MM.1S (cell line): ENCODE measurements at places on chromosomes 13 and 19.

GRCh38 chr19:11225172-11225571, 14.2 kb upstream of the ANGPTL8 start:
- no peak for DNase-seq

GRCh38 chr19:32181216-32181920, 164.0 kb upstream of the ZNF507 start:
- DNase-seq, result no peak

DNA sequence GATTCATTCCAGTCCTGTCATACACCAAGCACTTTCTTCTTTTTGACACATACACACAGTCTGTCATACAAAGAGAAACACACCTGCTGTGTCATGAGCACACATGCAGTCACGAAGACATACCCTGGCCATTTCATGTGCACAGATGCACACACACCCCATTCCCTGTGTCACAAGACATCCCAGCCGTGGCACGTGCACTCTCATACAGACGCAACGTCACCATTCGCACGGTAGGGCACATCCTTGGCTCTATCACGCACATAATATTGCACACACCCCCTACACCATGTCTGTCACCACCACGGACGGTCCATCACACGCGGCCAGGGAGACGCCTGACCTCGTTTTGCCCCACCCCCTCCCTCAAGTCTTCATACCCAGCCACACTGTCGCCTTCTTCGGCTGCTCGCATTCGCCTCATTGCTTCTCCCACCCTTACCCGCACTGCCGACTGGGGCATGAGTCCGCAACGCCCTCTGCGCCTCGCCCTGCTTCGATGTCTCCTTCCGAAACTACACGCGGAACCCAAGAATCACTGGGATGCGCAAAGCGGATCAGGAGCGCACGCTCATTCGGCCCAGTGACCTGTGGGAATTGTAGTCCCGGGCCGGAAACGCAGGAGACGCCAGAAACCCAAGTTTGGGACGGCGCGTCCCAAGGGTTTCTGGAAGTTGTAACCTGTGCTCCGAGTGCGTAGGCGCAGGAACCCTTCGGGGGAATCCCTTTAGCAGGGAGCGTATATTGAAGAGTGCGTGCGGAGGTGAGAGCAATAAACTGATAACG, 6.8 kb upstream of the ZNF283 start:
- no peak for DNase-seq

DNA sequence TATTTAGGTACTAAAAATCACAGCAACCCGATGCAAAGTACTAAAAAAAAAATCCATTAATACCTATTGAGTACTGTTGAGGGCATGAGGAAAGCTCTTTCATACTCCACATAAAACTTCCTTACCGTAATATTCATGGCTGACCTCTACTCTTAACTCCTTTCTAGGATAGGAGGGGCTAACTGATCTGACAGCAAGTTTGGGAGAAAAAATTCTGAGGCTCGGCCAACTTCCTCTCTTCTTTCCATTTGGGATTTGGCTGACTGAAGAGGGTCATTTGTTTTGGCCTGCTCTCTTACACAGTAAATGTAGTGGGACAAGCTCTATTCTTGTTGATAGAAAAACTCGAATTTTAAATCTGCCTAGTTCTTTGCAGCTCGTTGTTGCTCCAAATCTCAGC, 9.4 kb upstream of the USPL1 start:
- DNase-seq, result no peak

DNA sequence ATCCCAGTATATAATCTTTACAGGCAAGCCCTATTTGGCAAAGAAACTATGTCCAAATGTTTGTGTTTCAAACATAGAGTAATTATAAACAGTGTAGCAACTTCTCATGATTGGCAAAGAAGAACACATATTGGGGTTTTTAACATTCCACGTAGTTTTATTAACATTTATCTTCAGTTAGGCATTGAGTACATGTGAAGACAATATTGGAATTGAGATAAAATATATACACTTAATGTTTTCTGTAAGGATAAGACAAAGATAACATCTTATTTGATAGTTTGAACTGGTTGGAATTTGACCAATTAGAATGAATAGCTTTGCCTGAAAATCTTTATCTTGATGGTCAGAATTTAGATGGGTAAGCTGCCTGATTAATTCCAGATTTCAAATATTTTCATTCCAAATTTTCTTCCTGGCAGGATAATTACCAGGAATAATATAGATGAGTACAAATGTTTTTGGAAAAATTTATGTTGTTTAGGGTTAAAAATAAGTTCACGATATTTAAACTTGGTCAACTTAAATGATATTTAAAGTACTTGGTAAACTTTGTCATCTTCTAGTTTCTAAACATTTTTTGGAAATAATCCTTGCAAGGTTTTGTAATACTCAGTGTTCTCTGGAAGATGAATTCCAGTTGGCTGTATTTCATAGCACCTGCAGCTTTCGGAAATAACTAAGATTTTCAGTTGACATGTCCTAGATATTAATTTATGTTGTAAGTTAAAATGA, 536.5 kb upstream of the SPRY2 start:
- no peak for DNase-seq

- DNase-seq, result no peak
Observed at GRCh38 chr13:45086484-45086883, 33.8 kb upstream of the GTF2F2 start.

DNA sequence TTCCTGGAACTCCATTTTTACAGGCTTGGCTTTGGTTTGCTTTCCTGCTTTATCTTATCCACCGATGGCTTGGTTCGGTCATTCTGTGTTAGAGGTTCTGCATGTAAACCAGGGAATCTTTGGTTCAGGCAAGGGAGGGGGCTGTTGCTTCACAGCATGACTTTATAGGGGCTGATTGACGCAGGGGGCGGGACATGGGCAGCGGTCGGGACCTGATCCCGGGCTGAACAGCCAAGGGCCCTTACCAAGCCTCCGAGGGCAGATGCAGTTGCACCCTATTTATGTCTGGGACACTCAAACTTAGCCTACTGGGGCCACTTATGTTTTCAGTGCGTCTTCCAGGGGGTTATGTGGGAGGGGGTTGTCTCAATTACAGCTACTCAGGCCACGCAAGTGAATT, 312.4 kb downstream of the ZNF536 start:
- DNase-seq, result no peak

- DNase-seq, result no peak
Observed at GRCh38 chr19:48533770-48534169, 18.2 kb upstream of the SULT2B1 start.

DNA sequence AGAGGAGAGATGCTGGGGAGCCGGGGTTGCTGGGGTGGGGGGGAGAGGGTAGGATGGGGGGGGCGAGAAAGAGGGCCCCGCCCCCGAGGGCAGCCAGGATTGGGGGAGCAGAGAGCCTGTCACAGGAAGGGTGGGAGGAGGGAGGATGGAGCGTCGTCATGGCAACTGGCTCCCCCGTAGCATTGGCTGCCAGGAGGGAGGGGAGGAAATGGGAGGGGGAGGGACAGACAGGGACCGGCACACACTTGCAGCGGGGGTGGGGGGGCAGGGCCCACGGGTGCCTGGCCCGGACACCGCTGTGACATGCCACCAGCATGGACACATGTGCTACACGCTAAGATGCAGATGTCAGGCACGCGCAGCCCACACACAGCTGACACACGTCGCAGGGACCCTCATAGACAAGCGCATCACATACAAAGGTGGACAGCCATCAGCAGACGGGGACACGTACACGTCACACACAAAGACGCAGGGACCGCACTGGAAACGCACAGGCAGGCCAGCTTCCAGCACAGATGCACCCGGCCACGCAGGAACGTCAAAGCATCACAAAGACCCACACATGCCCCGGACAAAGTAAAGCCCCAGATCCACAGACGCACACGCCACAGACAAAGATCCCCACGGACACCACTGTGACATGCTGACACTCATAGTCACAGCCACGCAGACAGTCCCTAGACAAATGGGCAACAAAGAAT, at the start of gene LMTK3:
TSS of gene LMTK3 (minus strand) at position 36 of the 704 bp plus-strand sequence. CDS start 259 bp downstream, outside the sequence.
- DNase-seq, result no peak

DNA sequence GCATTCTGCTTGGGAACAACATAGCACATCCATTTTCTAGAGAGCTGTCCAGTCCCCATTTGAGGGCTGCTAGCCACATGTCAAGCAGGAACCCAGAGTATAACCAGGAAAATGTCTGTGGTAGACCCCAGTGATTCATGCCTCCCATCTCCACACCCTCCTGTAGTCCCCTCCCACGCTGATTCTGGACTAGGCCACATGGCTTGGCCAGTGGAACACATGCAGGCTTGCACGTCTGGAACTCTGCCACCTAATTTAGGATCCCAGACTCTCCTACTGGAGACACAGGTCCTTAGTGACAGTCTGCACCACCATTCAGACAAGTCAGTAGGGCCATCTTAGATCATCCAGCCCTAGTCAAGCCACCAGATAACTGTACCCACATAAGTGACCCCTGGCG, 149.8 kb downstream of the ZIC5 start:
- DNase-seq, result no peak

DNA sequence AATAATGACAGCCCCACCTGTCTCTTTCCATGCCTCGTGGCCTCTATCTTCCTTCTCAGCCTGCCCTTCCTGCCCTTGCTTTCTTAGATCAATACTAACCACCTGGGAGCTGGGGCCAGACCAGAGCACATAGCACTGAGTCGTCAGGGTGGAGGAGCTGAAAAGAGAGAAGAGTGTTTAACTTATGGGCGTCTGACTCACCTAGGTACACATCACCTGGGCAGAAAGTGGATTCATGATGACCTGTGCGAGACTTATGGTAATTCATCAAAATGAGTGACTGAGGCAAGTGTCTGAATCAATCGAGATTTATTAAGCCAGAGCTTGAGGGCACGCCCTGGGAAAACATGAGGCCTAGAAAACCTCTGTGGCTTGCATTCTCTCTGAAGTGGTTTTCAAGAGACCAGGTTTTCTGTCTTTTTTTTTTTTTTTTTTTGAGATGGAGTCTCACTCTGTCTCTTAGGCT, 19.2 kb downstream of the CEACAM6 start:
- DNase-seq, result peak; percentile 23

DNA sequence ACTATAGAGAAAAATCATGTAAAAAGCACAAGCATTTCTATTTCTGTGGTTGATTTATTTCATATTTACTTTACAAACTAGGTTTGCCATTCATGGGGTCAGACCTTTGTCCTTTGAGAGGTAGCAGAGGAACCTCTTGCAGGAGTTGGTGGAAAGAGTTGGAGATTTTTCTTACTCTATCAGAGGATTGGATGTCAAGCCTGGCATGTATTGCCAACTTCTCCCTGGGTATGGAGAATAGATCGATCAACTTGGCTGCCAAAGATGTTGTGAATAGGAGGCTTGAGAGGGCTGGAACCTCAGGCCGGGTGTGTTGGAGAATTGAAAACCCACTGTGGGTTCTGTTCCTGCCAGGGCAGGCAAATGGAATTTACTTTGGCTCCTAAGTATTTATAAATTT, 81.2 kb downstream of the WDFY2 start:
- no peak for DNase-seq

DNA sequence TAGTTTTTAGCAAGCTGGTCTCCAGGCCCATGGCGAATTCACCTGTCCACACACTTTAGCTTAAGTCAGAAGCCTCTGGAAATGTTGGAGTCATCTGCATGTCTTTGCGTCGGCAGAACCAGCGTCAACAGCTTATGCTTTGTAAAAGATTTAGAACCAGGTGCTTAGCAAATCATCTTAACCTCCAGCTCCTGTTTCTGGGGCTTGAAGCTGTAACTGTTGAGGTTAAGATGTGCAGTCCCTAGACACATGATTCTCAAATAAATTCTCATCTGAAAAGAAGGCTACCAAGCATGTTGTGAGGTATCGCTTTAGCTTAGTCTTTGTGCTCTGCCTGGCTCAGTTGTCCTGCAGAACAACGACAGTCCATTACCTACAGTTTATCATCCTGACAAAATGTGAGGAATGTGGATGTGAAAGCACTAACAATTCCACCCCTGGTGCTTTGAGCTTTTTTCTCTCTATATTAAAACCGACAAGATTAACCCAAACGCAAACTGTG, 4.4 kb downstream of the EFNB2 start:
- DNase-seq, result no peak

- no peak for DNase-seq
Observed at GRCh38 chr19:45828945-45829344, 13.8 kb upstream of the RSPH6A start.

DNA sequence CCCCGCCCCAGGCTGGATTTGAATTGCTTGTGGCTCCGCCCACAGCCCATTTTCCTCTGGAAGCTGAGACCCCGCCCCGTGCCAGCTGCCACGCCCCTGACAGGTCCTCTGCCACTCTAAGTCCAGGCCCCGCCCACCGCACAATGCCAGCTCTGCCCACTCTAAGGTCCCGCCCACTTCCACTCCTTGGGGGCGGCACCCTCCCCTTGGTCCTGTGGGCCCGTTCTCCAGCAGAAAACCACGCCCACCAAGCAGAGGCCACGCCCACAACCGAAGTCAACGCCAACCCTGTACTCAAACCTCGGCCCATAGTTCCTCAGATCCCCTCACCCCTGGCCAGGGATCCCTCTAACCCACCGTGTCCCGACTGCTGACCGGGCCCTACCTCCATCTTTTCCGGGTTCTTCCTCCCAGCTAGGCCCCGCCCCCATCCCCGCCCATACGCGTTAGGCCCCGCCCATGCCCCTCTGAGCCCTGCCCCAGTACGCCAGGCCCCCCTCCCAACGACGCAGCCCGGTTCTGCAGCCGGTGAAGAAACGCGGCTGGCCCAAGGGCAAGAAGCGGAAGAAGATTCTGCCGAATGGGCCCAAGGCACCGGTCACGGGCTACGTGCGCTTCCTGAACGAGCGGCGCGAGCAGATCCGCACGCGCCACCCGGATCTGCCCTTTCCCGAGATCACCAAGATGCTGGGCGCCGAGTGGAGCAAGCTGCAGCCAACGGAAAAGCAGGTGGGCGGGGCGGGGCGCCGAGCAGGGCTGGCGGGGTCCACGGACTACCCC, 1.3 kb downstream of the HMG20B start:
- DNase-seq, result peak; percentile 98
